ENCODE measurements at places on chromosomes 11 and 22.

DNA sequence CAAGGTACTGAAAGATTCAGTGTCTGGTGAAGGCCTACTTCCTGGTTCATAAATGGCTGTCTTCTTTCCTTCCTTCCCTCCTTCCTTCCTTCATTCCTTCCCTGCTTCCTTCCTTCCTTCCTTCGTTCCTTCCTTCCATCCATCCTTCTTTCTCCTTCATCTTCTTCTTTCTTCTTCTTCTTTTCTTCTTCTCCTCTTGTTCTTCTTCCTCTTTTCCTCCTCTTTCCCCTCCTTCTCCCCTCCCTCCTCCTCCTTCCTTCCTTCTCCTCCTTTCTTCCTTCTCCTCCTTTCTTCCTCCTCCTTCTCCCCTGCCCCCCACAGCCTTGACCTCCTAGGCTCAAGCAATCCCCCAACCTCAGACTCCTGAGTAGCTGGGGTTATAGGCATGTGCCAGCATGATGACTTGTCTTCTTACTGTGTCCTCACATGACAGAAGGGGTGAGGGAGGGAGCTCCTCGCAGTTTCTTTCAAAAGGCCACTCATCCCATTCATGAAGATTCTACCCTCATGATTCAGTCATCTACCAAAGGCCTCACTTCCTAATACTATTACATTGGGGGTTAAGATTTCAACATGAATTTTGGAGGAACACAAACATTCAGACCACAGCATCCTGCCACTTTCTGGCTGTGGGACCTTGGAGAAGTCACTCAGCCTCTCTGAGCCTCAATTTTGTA is 22.6 kb upstream of the CCDC134 start:
- DNase-seq, result no peak

DNA sequence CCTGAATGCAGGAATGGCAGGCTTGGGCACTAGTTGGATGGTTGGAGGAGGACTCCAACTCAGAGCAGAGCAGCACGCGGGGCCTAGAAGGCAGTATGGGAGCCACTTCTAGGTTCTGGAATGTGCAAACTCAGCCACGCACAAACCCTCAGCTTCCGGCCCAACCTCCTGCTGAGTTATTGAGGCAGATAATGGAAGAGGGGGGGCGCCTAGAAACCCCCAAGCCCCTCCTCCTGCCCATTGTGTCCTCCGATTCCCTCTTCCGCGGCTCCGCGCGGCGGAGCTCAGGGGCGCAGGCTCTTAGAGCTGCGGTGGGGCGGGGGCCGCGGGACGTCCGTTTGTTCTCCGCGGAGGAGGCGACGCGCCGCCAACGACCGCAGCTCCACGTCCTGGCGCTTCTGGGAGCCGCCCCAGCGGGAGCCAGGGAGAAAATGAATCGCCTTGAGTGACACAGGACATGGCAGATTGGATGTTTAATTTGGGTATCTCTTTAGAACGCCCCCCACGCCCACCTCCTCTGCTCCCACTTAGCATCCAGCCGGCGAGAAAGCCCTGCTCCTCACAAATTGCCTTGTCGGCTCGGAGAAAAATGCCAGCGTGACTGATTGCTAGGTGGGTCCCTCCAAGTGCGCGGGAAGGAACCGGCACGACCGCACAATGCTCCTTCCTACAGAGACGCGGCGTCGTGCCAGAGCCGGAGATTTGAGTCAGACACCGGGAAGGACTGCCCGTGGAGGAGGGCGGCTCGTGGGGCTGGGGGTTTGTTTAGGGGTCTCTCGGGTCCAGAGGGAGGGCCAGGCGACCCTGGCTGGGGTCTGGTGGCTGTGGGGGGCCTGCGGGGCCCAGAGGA is 144.6 kb downstream of the NECTIN1 start:
- peak; percentile 89 for DNase-seq

GRCh38 chr11:115580927-115581680 is 76.9 kb upstream of the CADM1 start:
- peak; percentile 62 for DNase-seq

GRCh38 chr11:129694538-129694937 is 121.1 kb upstream of the TMEM45B start:
- DNase-seq, result peak; percentile 24

- no peak for DNase-seq
These were observed 175.7 kb upstream of the API5 start for GRCh38 chr11:43135966-43136534.

DNA sequence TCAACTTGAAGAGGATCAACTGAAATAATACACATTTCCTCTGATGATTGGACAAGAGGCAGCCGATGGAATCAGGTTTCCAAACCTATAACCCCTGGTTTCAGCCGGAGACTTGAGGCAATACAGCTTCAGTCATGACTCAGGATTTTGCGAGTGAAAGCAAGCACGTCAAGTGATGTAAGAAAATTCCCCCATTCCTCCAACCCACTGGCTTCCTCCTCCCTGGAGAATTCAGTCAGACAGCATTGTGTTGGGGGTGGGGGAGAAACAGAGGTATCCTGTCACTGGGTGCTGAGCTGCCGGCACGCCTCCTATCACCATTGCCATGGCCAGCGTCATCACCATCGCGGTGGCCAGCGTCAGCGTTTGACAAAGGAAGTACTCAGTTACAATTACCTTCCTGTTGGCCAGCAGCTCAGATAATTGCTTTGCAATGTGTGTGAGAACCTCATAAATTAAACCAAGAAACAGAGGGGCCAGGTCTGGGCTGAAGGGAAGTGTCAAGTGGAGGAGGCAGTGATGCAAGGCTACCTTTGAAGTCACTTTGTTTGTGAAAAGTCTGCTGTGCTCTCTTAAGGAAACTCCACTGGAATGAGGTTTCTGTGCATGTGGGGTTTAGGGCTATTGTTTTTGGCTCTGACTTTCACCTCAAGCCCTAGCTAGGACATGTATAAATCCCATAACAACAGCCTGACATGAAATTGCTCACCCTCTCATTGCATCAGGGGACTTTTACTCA is 50.2 kb downstream of the LIF start:
- peak; percentile 99 for DNase-seq

- peak; percentile 13 for DNase-seq
These were observed 627 bp downstream of the JRKL start for GRCh38 chr11:96390488-96390792.

DNA sequence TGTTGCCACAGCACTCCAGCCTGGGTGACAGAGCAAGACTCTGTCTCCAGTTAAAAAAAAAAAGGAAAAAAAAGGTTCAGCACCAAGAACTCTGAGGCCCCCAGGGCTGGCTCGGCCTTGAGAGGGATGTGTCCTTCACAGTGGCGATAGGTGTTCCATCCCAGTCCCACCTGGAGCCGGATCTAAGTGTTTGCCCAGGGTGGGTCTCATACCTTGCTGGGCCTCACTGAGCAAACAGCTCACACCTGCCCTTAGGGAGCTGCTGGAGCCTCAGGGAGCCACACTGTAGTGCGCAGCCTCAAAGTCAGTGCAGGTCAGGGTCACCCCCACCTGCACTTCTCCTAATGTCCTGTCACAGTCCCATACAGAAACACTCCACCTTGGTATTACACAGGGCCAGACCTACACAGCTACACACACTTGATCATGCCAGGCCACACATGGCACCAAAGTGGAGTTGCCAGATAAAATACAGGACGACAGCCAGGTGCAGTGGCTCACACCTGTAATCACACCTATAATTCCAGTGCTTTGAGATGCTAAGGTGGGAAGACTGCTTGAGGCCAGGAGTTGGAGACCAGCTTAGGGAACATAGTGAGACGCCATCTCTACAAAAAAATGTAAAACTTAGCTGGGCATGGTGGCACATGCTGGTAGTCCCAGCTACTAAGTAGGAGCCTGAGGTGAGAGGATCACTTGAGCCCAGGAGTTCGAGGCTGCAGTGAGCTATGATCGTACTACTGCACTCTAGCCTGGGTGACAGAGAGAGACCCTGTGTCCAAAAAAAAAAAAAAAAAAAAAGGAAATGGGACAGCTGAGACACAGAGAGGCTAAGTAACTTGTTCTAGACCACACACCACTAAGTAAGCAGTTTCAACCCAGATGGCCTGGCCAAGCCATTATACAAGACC is 7.3 kb downstream of the STARD10 start:
- no peak for DNase-seq

DNA sequence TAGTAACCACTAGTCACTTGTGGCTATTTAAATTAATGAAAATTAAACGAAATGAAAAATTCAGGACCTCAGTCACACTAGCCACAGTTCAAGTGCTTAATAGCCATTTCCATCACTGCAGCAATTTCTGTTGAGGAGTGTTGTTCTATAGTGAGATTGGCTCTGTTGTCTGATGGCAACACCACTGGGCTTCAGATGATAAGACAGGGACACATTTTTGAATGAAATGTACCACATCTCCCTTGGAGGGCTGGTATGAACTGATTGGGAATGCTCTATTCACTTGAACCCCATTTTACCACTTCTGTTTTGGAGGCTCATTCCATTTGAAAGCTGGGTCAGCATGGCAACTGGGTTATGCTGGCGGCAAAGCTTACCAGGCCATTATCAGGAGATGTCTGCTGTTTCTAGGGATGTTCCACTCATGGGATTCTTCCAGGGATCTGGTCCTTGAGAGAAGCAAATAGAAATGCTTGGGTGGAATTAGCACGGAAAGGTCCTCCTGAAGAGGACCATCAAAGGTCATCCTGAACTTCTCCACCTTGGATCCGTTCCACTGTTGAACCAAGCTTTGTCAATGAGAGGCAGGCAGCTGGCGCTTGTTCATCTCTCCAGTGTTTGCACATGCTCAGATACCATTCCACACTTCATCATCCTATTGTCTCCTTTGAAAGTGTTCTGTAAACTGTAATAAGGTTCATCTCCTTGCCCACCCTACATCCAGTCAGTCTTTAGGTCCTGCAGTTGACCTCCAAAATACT is 7.6 kb downstream of the AMOTL1 start:
- no peak for DNase-seq

- DNase-seq, result no peak
These were observed 78.1 kb upstream of the ALKBH3 start for GRCh38 chr11:43802509-43802908.

DNA sequence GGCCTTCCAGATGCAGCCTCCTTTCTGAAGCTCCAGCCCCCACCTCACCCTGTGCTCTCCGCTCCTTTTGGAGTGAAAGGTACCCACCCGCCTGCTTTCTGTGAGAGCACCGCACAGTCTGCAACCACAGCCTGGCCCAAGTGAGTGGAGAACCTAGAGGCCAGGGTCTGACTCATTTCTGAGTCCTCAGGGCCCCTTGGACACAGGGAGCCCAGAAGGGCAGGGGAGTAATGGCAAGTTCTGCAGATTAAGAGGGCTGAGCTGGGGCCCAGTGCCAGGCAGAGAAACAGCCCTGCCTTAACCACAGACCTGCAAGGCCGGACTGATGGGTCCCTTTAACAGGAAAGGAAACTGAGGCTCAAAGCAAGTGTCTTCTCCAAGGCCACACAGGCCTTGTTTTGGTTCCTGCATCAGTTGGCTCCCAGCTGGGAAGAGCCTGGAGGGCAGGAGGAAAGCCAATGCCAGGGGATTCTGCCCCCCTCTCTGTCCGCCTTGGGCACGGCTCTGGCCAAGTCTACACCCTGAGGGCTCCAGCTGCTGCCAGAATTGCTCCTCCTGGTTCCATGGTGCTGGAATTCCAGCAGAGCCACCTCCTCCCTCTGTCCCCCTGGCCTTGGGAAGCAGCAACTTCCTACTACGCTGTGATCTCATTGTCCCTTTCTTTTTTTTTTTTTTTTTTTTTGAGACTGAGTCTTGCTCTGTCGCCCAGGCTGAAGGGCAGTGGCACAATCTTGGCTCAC is 55.1 kb downstream of the CYTH4 start:
- peak; percentile 36 for DNase-seq

DNA sequence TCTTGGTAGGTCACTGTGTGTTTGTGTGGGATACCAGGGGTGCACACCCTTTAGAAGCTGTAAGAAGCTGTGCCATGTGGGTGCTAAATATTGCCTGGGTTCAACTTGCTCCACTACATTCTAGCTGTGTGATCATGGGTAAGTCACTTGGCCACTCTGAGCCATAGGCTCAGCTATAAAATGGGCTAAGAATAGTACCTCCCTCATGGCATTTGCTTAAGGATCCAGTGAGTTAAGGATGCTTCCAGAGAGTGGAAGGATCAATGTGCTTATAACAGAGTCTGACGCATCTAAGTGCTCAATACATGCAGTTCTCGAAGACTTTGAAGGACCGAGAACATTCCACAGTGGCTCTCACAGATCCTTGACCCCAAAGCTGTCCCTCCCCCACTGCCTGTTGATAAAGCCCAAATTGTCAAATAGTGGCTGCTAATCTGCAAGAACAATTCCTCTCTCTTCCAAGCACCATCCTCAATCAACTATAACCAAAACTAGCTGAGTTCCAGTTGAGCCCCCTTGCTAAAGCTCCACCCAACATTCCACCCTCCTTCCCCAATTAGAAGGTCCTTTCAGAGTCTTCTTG is 13.2 kb upstream of the TMPRSS6 start:
- no peak for DNase-seq

Measured in Daoy (cell line).